ENCODE measurements at places on chromosomes 5 and 9. TPM values are rescaled to one million over a fixed set of nuclear protein-coding genes. Genes with fewer than 3 reads are reported as not detected.

The BRINP1 gene
- 51.3 TPM for total RNA-seq

The CDC25C gene
- 2.3 TPM for total RNA-seq

The STOML2 gene
- 48.7 TPM for total RNA-seq

The OCLN gene
- total RNA-seq, result 3.6 TPM

The IL3 gene
- total RNA-seq, result not detected

The MYMK gene
- total RNA-seq, result not detected

The CLIC3 gene
- 0.31 TPM for total RNA-seq

The TLX3 gene
- not detected for total RNA-seq

The PCDHGC3 gene
- total RNA-seq, result 35.6 TPM

The SLC6A3 gene
- total RNA-seq, result not detected

The TLR4 gene
- 10.8 TPM for total RNA-seq
